GM20000 (cell line): ENCODE measurements at places on chromosomes 13 and 19.

- no peak for DNase-seq
These were observed 37.3 kb downstream of the IL12RB1 start for GRCh38 chr19:18049385-18049784.

GRCh38 chr13:114109641-114110041 is 22.8 kb downstream of the RASA3 start:
- no peak for DNase-seq

GRCh38 chr19:4343370-4344307 is at the start of gene MPND:
TSS of gene MPND (plus strand) at chr19:4343562. CDS start at chr19:4343594, 32 bp downstream.
- DNase-seq = peak; percentile 96

DNA sequence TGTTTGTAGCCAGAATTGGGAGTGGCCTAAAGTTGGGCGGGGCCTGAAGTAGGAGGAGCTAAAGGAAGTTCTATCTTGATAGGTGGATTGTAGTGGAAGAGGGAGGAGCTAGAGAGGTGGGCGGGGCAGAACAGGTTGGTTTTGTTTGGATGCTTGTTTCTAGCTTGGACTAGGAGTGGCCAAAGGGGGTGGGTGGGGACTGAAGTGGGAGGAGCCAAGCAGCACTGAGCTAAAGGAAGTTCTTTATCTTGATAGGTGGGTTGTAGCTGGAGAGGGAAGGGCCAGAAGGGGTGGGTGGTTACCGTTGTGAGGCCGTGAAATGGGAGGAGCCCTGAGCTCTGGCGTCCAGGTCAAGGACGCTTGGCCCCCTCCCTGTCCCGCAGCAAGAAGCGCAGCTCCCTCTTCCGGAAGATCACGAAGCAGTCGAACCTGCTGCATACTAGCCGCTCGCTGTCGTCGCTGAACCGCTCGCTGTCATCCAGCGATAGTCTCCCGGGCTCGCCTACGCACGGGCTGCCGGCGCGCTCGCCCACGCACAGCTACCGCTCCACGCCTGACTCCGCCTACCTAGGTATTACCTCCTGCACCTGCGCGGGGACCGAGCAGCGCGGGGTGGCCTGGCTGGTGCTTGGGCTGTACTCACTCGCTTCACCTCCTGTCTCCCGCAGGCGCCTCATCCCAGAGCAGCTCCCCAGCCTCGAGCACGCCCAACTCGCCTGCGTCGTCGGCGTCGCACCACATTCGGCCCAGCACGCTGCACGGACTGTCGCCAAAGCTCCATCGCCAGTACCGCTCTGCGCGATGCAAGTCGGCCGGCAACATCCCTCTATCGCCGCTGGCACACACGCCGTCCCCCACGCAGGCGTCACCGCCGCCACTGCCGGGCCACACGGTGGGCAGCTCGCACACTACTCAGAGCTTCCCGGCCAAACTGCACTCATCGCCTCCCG is 8.0 kb downstream of the DNASE2 start:
- DNase-seq = peak; percentile 63

DNA sequence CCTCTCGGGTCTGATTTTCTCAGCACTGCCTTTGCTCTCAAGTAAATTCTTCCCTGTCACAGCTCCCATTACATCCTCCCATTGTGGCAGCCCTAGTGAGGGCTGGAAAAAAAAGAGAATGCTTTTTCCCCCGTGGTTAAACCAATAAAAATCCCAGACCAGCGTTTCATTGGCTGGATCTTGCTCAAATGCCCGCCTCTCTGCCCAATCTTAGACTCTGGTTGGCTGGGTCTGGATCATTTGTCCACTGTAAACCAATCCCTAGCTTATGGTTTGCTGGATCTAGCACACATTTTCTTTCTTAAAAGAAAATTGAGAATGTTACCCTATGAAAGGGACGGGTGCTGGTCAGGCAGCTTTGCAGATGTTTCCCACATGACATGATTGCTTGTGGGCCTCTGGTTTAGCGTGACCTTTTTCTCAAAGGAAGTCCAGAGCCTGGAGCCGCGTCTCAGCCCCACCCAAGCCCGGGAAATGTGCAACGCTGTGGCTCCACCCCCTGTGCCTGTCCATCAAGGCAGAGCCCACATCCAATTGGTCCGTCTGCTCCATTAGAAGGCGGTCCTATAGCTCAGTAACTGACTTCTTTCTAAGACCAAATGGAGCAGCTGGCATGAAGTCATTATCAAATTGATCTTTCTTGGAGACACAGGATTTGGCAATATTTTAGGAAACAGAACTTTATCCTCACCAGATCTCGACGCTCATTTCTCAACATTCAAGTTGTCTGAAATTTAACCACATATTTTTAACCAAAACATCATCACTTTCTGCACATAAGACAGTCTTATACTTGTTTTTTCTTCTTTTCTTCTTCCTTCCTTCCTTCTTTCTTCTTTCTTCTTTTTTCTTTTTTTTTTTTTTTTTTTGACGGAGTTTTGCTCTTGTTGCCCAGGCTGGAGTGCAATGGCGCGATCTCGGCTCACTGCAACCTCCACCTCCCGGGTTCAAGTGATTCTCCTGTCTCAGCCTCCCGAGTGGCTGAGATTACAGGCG is 2.6 kb upstream of the MCEMP1 start:
- no peak for DNase-seq
